ENCODE measurements at places on chromosomes 11 and 22.

- DNase-seq = no peak
Measured at GRCh38 chr22:24112188-24112587, 69.1 kb upstream of the SUSD2 start.

- no peak for DNase-seq
Measured at GRCh38 chr11:82701847-82702520, 31.7 kb downstream of the FAM181B start.

DNA sequence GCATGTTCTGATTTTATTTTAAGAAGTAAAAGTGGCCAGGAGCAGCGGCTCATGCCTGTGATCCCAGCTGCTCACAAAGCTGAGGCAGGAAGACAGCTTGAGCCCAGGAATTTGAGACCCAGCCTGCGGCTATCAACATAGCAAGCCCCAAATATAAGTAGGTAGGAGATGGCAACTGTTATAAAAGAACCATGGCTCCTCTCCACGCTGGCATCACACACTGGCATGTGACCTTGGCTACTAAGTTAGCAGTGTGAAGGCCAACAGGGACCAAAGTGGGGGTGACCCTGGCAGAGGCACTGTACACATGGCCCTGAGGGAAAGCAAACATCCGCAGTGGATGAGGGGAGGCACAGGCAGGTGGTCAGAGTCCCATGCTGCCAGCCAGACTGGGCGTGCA, 33.0 kb downstream of the TPST2 start:
- DNase-seq = no peak

- DNase-seq = peak; percentile 71
Measured at GRCh38 chr11:118295815-118296454, 8.6 kb upstream of the CD3E start.

DNA sequence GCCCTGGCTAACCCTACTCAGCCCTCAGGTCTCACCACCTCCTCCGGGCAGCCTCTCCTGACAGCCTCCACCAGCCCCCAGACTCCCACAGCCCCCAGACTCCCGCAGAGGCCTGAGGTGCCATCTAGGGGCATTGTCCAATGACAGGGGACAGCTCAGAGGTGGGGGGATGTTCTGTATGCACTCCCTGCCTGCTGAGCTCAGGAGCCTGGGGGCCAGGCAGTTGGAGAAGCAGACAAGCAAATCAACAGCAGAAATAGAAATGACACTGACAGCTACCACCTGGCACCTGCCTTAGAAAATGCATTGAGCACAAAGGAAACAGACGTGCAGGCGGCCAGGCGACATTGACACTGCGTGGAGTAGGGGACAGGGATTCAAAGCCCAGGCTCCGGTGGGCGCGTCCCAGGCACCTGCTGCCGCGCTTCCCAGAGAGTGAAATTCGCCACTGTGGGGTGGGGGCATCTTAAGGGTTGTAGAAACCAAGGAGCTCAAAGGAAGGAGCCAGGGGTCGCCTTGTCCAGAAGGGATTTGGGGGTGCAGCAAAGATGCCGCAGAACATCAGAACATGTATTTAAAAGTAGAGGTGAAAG, 22.5 kb upstream of the WNT7B start:
- no peak for DNase-seq

DNA sequence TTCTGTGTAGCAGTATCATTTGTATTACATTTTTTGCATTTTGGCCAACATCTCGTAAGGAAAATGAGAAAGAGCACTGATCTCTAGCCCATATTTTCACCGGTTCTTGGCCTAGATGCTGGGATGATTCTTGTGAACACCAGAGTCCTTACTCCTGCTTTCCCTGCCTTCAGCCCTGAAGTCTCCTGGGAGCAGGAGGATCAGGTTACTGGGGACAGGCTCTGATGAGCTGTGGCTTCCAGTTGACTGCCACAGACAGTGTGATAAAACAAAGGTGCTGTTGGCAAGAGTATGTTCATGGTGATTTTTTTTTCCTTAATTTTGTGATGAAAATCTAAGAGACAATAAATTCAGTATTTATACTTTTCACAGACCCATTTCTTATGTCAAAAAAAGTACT, 34.2 kb upstream of the ADSL start:
- no peak for DNase-seq
